ENCODE measurements at places on chromosomes 1 and 21. TPM values are rescaled to one million over a fixed set of nuclear protein-coding genes. Genes with fewer than 3 reads are reported as not detected.

The CFHR2 gene
- total RNA-seq: not detected

The SLC16A4 gene
- total RNA-seq: 15.3 TPM

The LYPLA2 gene
- total RNA-seq: 97.6 TPM

The WLS gene
- 128 TPM for total RNA-seq

The TDRKH gene
- 11.8 TPM for total RNA-seq

The ESRRG gene
- not detected for total RNA-seq

The ZNF436 gene
- total RNA-seq: 21.1 TPM

The IQGAP3 gene
- total RNA-seq: 19.1 TPM

The SIPA1L2 gene
- 9.9 TPM for total RNA-seq

The PEX14 gene
- total RNA-seq: 13.3 TPM

The SRGAP2 gene
- total RNA-seq: 79.4 TPM

The OPRD1 gene
- not detected for total RNA-seq

The GATAD2B gene
- total RNA-seq: 4.2 TPM

The ELK4 gene
- total RNA-seq: 28.2 TPM

The LCE3D gene
- not detected for total RNA-seq

The C21orf91 gene
- total RNA-seq: 4.7 TPM

The RASAL2 gene
- total RNA-seq: 13.5 TPM

The TMEM54 gene
- total RNA-seq: 53.6 TPM

The ANGPTL1 gene
- not detected for total RNA-seq

The SNRNP40 gene
- 210 TPM for total RNA-seq

The GUCA2B gene
- total RNA-seq: not detected

The GPR37L1 gene
- not detected for total RNA-seq

The TEDDM1 gene
- total RNA-seq: not detected

The FGR gene
- total RNA-seq: 0.07 TPM

The IL20 gene
- not detected for total RNA-seq

The SUSD4 gene
- total RNA-seq: not detected

The CDK11B gene
- total RNA-seq: 15.2 TPM

The ILDR2 gene
- total RNA-seq: not detected

The ASCL5 gene
- total RNA-seq: not detected

The OR2L2 gene
- total RNA-seq: not detected

The MPZ gene
- total RNA-seq: 0.99 TPM

The HUNK gene
- total RNA-seq: not detected

The CTXND2 gene
- not detected for total RNA-seq

The TARBP1 gene
- 25.1 TPM for total RNA-seq

The TSPEAR gene
- total RNA-seq: not detected

The TCHHL1 gene
- total RNA-seq: not detected

The C1QA gene
- not detected for total RNA-seq

The GPN2 gene
- total RNA-seq: 21.5 TPM

The WASF2 gene
- total RNA-seq: 35.2 TPM

The CLCA1 gene
- total RNA-seq: not detected

The PRR9 gene
- total RNA-seq: not detected
